ENCODE measurements at places on chromosomes 11 and 22.
A peak's percentile ranks its signal among the peaks of the same experiment; 100 is the strongest.

- DNase-seq: no peak
Observed at GRCh38 chr22:39292561-39293074, 26.8 kb downstream of the RPL3 start.

- no peak for DNase-seq
Observed at GRCh38 chr11:111833524-111833923, 37.9 kb downstream of the ALG9 start.

GRCh38 chr22:19802001-19802893, 41.7 kb downstream of the TBX1 start:
- no peak for DNase-seq

DNA sequence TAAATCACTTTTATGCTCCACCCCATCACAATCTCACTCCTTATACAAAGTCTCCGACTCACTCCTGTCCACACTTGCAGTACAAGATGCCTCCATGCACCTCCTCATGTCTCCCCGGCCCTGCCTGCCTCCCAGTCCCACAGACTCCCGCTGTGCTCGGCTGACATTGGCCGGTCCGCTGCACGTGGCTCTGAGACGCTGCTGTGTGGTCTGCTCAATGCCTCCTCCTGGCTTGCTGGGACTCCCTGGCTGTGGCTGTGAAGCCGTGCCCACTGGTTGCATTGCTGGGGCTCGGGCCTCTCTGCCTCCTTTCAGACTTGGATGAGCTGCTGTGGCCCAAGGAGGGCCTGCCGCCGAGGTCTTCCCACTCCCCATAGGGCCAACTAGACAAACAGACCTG, 224.0 kb upstream of the B3GAT1 start:
- DNase-seq: no peak

DNA sequence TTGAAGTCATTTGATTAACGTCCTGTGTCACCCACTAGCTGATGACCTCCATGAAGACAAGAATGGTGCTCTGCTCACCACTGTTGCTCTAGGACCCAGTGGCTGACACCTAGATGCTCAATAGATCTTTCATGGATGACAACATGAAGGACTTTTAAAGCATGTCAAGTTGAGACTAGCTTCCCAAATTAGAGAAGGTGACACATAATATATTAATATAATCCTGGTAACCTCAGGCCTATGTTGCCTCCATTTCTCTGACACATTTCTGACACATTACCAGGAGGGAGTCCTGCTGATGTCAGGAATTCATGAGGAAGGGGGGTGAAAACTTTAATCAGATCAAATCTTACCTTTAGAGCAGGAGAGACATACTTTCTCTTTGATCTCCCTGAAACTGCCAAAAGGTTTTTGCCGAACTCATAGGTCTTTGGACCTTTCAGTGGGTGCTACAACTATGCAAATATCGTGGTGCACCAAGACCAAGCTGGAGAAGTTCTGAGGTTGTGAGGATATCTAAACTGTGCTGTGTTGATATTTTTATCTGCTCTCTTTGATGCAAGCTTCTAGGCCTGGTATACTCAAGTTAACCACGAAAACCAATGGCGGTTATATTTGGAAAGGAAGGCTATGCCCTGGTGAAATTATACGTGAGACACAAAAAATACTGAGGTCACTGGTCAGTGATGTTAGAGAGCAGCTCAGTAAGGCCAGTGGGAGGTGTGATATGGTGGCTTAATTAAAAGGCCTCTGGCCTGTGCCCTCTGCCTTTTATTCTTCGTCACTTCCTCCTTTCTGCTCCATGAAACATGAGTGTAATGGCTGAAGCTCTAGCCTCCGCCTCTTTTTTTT, 13.2 kb upstream of the AMPD3 start:
- no peak for DNase-seq

GRCh38 chr11:1349327-1350041, 40.1 kb upstream of the TOLLIP start:
- no peak for DNase-seq

GRCh38 chr11:77672264-77672663, 34.7 kb upstream of the CLNS1A start:
- DNase-seq: no peak

DNA sequence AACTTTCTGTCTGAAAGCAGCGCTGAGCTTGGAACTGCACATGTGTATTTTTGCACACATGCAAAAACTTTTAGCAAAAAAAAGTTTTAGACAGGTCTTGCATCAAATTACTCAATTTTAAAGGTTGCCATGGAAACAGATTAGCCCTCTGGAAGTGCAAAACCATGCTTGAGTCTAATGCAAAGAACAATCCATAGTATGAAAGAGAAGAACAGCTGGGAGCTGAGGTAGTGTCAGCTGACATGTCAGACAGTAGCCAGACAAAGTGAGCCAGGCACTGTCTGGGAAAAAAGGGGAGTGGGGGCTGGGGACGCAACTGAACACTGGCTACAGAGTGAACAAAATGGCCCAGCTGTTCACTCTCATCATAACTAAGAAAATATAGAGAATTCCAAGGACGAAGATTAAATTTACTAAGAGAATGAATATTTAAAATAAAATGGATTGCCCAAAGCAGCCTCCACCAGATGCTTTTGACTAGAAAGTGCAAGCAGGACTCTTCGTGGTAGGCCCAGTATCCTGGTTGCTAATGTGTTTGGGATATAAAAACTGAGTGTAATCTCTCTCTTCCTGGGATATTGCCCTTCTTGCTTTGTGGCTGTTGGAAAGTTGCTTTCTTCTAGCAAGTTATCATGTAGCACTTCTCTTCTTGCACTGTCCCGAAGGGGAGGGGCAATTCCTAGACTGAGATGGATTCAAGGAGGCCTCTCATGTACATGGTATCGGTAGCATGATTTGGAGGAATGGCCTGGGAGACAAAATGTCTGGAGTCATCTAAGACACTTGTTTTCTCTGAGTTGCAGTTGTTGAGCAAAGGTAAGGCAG, 434.1 kb upstream of the FAT3 start:
- no peak for DNase-seq

DNA sequence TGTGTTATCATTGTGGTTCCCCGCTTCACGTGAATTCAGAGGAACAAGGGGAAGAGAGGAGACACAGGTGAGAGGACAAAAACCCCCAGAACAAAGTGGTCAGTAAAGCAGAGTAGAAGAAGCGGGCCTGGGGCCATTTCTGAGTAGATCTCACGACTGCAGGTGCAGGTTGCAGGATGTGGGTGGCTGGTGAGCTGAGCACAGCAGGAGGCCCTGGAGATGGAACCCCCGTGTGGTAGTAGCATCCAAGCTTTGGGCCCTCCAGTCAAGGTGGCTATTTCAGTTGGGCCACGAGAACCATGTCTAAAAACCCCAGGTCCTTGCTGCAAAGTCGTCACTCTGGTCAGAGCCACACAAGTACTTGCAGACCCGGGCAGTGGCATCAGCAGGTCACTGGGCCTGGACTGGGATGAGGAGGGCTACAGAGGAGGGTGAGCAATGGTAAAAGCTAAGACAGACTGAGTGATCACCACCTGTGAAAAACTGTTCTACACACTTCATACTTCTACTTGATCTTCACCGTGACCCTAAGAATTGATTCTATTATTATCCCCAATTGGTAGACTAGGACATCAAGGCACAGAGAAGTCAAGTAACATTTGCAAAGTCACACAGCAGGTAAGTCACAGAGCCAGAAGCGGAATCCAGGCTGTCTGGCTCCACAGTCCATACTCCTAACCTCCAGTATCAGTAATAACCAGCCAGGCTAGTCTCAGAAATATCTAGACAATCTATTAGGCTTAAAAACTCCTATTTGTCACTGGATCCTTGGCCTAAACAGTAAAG, 43.8 kb downstream of the SLC1A2 start:
- DNase-seq: no peak

- no peak for DNase-seq
Observed at GRCh38 chr11:84780689-84781293, 846.4 kb downstream of the DLG2 start.

- DNase-seq: peak; percentile 52
Observed at GRCh38 chr11:12893787-12894672, 115.1 kb upstream of the RASSF10 start.

- no peak for DNase-seq
Observed at GRCh38 chr11:9868641-9869040, 204.8 kb downstream of the SWAP70 start.

GRCh38 chr11:390175-390574, 3.8 kb upstream of the PKP3 start:
- DNase-seq: no peak

GRCh38 chr11:97290464-97291041, 900.7 kb downstream of the JRKL start:
- no peak for DNase-seq

DNA sequence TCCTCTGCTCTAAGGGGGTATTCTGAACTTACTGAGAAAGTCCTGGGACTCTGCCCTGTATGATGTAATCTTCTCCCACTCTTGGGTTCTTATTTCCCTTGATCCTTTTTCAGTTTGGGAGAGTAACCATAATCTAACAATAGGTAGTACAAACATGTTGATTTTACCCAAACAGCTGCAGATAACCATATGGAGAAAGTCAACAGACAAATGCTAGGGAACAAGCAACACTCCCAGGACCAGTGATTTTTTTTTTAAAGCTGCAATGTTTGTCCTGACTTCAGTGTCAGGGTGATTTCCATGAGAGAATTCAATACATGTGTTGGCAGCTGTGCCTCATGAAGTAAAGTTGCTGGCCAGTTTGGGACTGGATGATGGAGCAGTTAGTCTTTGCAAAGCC, 156.5 kb downstream of the FCHSD2 start:
- DNase-seq: no peak

DNA sequence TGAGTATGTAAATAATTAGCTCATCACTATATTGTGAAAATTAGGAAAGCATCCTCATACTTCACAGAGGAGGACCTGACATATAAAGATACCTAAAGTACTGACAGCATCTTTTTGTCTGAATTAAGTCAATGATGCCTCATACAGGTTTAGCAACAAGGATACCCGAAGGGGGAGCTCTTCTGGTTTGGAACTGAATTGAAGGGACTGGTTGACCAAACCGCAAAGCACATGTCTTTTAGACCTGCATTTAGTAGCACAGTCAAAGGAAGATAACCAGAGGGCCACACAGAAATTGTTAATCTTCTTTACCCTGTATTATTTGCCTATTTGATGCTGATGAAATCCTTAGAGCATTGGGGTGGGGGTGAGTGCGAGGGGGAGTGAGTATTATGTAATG, 12.9 kb upstream of the WT1 start:
- DNase-seq: no peak

DNA sequence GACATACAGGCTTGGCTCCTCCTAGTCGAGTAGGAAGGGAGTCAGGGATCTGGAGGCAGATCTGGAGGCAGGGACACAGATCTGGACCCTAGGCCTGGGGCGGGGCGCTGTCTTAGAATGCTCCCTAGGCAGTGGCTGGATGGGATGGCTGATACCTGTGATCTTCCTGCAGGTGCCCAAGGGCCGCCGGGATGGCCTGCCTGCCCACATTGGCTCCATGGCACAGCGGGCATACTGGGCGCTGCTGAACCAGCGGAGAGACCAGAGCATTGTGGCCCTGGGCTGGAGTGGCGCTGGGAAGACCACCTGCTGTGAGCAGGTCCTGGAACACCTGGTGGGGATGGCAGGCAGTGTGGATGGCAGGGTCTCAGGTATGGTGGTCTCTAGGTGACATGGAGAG, 35.4 kb downstream of the MYO18B start:
- no peak for DNase-seq

- no peak for DNase-seq
Observed at GRCh38 chr22:30668386-30668710, 673 bp upstream of the DUSP18 start.

GRCh38 chr11:106765469-106766258, 252.6 kb downstream of the GUCY1A2 start:
- DNase-seq: no peak

GRCh38 chr11:123062892-123063825, 1.2 kb upstream of the HSPA8 start:
- DNase-seq: no peak

- no peak for DNase-seq
Observed at GRCh38 chr22:47195484-47196165, 433.2 kb downstream of the TBC1D22A start.

GRCh38 chr11:27263046-27263445, 100.0 kb downstream of the CCDC34 start:
- no peak for DNase-seq

DNA sequence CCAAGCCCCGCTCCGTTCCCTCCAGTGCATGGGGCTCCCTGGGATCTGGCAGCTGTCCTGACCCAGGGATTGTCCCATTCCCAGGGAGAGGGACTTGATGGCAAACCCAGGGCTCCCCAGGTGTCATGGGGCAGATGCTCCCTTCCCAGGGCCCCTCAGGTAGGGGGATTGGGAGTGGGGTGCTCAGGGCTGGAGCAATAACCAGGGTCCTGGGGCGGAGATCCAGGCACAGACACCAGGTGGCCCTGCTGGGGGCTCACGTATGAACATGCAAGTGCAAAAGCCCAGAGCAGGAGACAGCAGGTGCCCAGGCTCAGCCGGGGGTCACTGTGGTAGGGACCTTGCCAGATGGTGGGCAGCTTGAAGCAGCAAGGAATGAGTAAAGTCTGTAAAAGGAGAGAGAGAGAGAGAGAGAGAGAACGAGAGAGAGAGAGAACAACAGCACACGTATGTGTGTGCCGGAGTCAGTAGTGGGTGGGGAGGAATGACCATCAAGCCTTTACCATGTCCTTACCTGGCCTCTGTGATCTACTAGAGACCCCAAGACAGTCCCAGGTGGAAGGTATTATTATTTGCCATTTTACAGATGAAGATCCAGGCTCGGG, 19.3 kb upstream of the MPPED1 start:
- DNase-seq: no peak

DNA sequence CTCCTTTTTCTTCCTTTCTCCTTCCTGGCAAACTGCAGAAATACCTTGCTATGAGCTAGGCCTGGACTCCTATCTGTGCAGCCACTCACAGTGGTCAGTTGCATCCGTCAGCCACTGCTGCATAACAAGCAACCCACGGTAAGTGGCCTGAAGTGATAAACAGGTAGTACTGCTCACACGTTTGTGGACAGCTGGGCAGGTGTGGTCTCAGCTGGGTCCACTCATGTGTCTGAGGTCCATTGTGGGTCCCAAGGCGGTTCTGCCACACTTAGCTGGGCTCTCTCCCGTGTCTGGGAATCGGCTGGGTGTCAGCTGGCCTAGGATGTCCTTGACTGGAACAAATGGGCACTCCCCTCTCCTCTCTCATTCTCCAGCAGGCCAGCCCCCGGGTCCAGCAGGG, 109.3 kb downstream of the BRD1 start:
- DNase-seq: no peak

- DNase-seq: no peak
Observed at GRCh38 chr11:57868491-57868890, 106.9 kb downstream of the CTNND1 start.

DNA sequence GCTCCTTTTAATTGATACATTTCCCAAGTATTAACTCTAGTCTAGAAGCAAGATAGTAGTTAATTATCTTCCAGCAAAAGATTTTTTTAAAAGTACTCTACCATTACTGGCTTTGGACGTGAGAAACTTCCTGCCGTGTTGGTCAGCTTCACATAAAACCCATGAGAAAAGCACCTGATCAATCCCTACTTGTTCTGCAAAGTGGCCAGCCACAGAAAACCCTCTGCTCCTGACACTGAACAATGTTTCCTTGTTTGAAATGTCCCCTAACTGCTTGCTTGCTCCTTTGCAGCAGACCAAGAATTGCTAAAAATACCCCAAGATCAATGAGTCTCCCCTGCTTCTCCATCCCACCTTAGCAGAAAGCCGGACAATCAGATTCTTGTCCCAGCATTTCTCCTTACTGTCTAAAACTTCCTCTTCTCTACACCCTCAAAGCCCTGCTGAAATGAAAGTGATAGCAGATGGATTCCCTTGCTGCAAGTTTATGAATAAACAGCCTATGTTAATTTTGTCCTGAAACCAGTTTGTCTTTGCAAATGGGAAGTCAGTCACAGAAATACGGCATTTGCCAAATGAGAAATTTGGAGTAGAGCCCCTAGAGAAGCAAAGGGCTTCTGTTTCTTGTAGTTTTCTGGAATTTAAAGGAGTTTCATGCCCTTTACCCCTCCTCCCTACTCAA, 207.1 kb upstream of the ARHGAP20 start:
- DNase-seq: no peak
